Activated T-cell treated with anti-CD3 and anti-CD28 coated beads for 4 hours (primary cell): ENCODE measurements at places on chromosomes 5 and 9.

GRCh38 chr9:75891277-75891741 lies 836 bp downstream of the PCSK5 start:
- peak; percentile 25 for DNase-seq

GRCh38 chr5:125970631-125971307 lies 452.4 kb upstream of the GRAMD2B start:
- no peak for DNase-seq

DNA sequence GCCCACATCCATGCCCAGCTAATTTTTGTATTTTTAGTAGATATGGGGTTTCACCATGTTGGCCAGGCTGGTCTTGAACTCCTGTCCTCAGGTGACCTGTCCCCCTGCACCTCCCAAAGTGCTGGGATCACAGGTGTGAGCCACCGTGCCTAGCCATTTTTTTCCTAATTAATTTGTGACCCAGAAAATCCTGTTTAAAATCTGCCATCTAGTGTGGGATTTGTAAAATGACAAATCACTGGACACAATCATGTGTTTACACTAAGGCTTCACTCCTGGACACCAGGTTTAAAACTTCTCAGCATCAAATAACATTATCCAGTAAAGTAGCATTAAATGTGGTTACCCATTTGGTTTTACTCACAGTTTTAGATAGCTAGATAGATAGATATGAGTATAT lies 18.6 kb upstream of the KDM4C start:
- no peak for DNase-seq

GRCh38 chr5:167511276-167511675 lies 780.2 kb upstream of the WWC1 start:
- no peak for DNase-seq

- DNase-seq, result no peak
Measured at GRCh38 chr5:169164481-169164925, 136.4 kb downstream of the SLIT3 start.

- no peak for DNase-seq
Measured at GRCh38 chr9:134212809-134213507, 48.6 kb upstream of the RNU6ATAC start.
